ENCODE measurements at places on chromosomes 4 and X. TPM values are rescaled to one million over a fixed set of nuclear protein-coding genes. Genes with fewer than 3 reads are reported as not detected.

Gene THAP9
- total RNA-seq = 3.9 TPM

GRCh38 chr4:89369581-89369980, 62.0 kb upstream of the GPRIN3 start:
- no peak for DNase-seq

- no peak for DNase-seq
Observed at GRCh38 chr4:99540277-99540939, 23.4 kb downstream of the TRMT10A start.

DNA sequence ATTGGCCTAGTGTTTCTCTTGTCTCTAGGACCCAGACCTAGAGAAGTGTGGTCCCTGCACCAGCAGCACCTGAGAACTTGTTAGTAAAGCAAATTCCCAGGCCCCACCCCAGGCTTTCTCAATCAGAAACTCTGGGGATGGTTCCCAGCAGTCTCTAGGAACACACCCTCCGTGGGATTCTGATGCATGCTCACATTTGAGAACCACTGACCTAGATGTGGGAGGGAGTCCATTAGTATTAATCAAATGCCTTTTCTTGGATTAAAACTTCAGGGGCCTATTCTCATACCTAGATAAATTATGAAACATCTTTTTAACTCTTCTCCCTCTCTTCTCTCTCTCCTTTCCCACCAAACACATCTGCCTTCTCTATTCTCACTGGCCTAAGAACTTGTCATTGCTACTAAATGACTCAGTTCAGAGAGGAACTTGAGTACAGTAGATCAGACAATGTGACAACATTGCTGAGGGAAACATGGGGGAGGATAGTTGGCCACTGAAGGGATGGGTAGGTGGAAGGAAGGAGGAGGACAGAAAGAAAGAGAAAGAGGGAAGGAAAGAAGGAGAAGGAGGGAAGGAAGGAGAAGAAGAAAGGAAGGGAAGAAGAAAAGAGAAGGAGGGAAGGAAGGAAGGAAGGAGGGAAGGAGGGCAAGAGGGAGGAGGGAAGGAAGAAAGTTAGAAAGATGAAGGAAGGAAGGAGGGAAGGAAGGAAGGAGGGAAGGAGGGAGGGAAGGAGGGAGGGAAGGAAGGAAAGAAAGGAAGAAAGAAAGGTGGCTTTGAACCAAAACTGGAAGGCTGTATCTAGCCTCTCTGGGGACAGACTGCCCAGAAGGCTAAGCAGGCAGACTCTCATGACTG, 132.7 kb upstream of the MAP3K15 start:
- no peak for DNase-seq

All from activated CD4-positive, alpha-beta T cell treated with anti-CD3 and anti-CD28 coated beads, Interleukin-2, amount 10 ng/mL, durations not matched to agents 7 days and 5 days (primary cell).